A172 (cell line): ENCODE measurements at places on chromosomes 7 and 10. TPM values are rescaled to one million over a fixed set of nuclear protein-coding genes. Genes with fewer than 3 reads are reported as not detected.

DNA sequence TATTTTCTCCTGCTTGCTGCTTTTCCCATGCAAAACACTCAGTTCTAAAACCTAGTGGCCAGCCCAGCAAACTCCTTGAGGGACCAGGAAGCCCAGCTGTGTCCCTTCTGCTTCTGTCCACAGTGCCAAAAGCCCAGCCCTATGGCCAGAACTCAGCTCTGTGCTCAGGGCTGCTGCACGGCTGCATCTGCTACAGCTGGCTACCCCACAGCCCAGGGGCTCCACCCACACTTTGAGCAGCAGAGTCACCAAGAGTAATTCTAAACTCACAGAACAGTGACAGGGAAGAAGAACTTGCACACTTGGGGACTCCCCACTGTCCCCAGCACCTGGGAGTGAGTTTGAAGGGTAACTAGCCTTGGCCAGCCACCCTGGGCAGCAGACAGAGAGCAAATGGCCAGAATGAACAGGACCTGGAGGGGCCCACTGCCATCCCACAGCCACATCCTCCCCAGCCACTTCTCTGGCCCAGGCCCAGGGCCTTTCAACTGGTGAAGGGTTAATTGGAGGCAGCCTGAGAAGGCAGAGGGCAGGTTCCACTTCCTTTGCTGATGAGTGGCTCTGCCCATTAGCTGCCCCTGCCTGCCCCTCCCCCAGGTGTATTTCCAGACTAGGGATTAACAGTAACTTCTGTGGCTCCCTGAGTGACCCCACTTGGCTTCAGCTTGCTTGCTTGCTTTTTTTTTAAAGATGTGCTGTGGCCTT, 28.1 kb upstream of the TRIM8 start:
- DNase-seq: no peak

GRCh38 chr7:86790383-86790782, 146.7 kb downstream of the GRM3 start:
- DNase-seq: no peak

DNA sequence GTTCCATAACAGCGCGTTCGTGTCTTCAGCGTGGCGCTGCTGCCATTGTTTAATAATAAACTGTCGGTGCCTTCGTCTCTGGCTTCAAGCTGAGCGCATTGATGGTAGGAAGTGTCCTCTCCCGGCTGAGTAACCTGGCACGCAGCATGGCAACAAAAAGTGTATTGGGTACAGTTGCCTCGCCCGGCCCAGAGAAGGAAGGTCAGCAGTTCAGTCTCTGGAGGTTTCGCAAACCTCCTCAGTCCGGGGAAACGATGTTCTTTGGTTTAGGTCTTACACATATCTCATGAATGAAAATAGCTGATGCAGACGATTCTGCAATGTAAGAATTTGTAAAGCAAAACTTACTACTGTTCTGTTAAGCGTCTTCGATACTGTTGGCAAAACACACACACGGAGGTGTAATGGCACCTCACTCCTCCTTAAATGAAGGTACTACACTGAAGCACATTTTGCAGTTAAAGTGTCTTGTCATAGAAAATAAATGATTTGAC, 739 bp upstream of the CCDC186 start:
- DNase-seq: no peak

DNA sequence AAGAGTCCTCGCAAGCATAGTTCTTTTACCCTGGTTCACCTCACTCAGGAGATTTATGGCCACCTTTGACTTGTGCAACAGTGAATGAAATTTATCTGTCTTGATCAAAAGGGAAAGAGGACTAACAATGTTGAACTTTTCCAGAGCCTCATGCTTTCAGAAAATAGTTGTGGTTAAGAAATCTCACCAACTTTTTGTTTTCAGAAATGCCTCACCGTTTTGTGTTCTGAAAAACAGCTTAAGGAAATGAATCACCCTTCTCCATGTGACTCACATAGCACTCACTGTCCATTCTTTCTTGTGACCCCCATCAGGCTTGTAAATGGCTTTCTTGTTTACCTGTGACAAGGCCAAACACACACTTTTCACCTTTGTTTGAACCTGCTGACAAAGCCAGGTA, 148.6 kb upstream of the FAM3C start:
- peak; percentile 99 for DNase-seq

- no peak for DNase-seq
Observed at GRCh38 chr10:92124020-92124419, 166.9 kb downstream of the CPEB3 start.

DNA sequence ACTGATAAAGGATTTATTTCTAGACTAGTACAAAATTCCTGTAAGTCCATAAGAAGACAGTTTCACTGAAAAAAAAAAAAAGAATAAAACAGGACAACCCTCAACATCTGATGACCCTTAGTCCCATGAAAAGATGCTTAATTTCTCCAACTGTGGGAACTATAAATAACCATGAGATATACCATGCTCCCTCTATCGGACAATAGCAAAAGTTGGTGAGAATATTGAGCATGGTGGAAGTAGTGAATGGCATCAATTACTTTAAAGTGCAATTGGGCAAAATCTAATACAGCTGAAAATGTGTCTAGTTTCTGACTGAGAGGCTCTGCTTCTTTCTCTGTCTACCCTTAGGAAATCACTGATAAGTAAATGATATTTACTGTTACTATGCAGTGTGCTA, 348.8 kb downstream of the SUGCT start:
- DNase-seq: peak; percentile 10

GRCh38 chr7:158245724-158246041, 341.9 kb downstream of the PTPRN2 start:
- no peak for DNase-seq

GRCh38 chr7:32163141-32163806, 93.1 kb upstream of the PDE1C start:
- DNase-seq: peak; percentile 100

DNA sequence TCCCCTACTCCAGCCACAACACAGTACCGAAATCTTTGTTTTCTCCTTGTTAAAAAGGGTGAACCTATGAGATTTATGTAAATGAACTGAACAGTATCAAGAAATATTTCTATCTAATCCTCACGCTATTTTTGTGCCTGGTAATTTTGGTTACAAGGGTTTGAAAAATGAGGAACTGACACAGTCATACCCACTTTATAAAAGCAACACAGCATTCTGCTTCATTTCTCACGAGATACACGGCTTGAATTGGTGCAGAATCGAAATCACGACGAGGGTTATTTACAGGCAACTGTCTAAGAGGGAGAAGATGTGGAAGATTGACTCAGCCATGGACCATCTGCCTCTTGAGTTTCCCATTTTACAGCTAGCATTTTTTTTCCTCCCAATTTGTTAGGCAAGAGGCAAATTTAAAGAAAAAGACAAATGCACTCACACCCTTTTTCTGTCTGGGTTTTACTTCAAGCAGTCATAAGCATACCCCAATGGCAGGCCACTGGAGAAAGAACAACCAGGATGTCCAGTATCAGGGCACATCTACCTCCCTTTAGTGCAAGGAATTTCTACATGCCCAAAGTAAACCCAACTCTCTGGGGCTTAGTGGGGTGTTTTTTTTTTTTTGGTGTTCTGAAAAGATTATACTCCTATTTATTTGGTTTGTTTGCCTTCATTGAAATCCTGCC, 108.1 kb downstream of the ITGB8 start:
- no peak for DNase-seq

GRCh38 chr7:28136420-28136819, 44.2 kb downstream of the JAZF1 start:
- DNase-seq: no peak

Gene LRRD1
- total RNA-seq: not detected in 2 replicates
